Endothelial cell (in vitro differentiated cells): ENCODE measurements at places on chromosomes 7 and 10.

- DNase-seq = no peak
Observed at GRCh38 chr10:85293483-85293882, 965.1 kb downstream of the CCSER2 start.

DNA sequence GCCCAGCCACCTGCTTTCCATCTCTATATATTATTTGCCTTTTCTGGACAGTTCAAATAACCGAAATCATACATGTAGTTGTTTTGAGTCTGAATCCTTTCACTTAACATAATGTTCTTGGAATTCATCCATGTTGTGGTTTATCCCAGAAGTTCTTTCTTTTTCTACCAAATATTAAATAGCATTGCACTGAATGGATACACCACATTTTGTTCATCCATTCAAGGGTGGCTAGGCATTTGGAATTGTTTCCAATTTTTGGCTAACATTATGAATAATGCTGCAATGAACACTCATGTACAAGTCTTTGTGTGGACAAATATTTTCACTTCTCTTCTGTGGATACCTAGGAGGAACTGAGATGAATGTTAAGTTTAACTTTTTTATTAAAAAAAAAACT is 18.0 kb downstream of the DNAJC1 start:
- no peak for DNase-seq

GRCh38 chr10:20954519-20954918 is 57.4 kb upstream of the NEBL start:
- DNase-seq = no peak

- no peak for DNase-seq
Observed at GRCh38 chr7:36513393-36513792, 123.7 kb downstream of the ANLN start.

DNA sequence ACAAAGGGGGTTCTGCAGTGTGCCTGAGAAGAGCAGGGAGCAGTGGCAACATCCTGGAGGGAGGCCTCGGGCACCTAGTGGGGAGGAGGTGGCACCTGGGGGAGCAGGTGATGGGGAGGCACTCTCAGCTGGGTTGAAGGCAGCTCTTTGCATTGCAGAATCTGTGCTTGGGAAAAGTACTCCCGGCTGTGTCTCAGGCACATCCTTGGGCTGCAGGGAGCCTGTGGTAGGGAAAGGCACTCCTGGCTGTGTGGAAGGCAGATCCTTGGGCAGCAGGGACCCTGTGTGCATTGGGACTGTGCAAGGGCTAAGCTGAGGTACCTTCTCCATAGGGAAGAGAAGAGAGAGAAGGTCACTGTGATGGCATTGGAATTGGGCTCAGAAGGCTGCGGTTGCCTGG is 52.8 kb upstream of the ANTXRL start:
- DNase-seq = peak; percentile 1

DNA sequence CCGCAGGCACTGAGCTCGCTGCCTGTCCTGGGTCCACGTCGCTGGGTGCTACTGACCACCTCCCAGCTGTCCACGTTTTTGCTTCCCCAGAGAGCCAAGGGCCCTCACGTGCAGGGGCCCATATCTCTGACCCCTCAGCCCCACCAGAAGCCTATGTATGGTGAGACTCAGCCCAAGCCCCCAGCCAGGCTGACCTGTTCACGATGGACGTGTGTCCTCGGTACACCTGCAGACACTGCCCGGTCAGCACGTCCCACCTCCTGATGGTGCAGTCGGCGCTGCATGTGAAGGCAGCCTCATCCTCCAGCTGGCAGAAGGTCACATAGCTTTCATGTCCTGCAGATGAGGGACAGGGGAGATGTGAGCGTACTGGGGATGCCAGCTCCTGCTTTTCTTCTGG is 9.9 kb downstream of the WDR86 start:
- DNase-seq = no peak

DNA sequence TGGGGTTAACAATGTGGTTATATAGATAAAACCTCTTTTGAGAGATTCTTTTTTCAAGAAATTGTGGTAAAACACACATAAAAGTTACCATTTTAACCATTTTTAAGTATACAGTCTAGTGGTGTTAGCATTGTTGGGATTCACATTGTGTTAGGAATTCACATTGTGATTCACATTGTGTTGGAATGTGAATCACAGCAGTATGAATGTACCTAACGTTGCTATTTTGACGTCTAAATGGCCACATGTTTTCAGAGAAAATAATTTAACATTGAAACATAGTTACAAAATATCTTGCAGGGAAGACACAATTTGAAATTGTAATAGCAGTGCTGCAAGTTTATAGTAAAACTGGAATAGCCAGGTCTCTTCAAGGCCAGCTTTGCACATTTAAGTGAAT is 129.0 kb downstream of the BICC1 start:
- DNase-seq = no peak

- peak; percentile 41 for DNase-seq
Observed at GRCh38 chr7:157432541-157432956, 95.7 kb downstream of the DNAJB6 start.

GRCh38 chr10:59582058-59582457 is 127.6 kb downstream of the SLC16A9 start:
- DNase-seq = no peak

DNA sequence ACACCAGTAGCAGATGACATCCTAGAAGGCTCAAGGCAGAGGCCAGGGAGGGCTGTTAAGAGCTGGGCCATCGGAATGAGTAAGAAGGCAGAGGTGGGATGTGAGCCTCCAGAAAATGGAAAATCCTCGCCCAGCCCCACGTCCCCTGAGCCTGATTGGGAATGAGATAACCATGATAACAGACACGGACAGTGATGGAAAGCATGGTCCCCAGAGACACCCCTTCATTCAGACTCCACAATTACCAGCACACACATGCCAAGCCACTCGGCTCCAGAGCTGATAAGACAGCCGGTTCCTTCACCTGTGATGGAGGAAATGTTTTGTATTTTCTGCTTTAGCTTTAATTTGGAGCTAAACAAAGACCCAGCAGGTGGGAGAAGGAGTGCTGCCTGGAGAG is 106.0 kb downstream of the GRID1 start:
- no peak for DNase-seq

GRCh38 chr7:142642316-142642715 is 107.0 kb upstream of the PRSS1 start:
- no peak for DNase-seq

GRCh38 chr7:1018334-1018695 is 26.0 kb upstream of the GPR146 start:
- DNase-seq = no peak

- no peak for DNase-seq
Observed at GRCh38 chr10:78771260-78771659, 297.5 kb upstream of the ZMIZ1 start.

GRCh38 chr10:114714281-114714741 is 56.2 kb upstream of the ABLIM1 start:
- no peak for DNase-seq

DNA sequence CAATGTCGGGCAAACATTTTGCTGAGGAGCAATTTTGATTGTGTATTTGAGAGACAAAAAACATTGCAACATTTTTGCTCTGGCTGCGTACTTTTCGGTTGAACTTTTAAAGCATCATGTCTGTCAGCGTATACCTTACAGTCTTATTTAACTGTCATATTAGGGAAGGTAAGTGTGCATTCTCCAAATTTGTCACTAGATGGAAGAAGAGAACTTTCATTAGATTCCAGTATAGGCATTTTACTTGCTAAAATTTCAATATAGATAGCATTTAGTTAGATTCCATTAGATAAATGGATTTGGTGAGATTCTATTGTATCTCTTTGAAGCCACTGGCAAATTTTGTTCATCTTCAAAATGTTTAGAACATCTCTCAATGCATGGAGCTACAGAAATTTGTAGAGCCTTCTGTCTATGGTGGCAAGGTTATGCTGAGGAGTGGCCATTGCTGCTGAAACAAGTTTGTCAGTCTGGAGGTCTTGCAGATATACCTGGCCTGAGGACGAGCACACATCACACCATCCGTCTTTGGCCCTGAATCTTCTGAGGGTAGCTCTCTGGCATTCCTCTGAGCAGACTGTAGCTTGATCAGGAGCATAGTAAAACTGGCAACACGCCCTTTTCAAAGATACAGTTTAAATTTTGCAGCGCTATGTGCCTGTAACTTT is 437.5 kb upstream of the MBL2 start:
- DNase-seq = no peak

DNA sequence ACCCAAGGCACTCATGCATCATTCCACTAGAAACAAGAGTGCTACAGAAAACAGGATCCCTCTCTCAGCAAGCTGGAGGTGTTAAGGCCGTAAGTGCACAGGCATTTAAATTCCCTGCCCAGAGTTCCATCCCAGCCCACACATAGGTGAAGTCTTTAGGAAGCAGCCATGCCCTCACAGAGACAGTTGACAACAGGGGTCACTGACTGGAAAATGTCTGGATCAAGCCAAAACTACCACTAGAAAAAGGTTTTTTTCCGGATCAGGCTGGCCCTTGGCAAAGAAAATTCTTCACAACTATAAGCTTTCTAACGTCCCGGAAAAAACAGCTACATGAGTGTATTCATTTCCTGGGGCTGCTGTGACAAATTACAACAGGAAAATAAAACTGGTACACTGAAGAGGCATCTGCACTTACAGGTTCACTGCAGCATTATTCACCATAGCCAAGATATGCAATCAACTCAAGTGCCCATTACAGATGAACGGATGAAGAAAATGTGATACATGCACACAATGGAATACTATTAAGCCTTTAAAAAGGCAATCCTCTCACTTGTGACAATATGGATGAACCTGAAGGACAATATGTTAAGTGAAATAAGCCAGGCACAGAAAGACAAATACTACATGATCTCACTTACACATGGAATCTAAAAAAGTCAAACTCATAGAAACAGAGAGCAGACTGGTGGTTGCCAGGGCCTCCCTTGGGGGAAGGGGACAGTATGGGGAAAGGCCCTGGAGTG is 52.5 kb downstream of the SLC25A13 start:
- DNase-seq = no peak

GRCh38 chr10:124006526-124006925 is 86.9 kb downstream of the CHST15 start:
- DNase-seq = no peak

DNA sequence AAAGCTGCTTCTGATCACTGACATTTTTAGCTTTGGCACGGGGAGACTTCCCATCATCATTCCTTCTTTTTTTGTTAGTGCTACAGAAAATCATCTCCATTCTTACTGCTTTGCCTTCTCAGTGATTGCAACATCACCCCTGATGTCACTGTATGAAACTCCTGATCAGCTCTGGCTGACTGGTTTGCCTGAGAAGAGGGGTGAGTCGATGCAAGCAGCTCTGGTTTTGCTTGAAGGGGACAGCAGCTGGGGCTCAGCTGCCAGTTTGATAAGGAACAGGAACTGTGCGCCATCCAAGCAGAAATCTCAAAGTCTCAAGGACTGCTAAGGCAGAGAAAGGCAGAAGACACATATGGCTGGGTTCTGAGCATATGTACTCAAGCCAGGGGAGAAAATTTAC is 808.5 kb upstream of the CELF2 start:
- no peak for DNase-seq

DNA sequence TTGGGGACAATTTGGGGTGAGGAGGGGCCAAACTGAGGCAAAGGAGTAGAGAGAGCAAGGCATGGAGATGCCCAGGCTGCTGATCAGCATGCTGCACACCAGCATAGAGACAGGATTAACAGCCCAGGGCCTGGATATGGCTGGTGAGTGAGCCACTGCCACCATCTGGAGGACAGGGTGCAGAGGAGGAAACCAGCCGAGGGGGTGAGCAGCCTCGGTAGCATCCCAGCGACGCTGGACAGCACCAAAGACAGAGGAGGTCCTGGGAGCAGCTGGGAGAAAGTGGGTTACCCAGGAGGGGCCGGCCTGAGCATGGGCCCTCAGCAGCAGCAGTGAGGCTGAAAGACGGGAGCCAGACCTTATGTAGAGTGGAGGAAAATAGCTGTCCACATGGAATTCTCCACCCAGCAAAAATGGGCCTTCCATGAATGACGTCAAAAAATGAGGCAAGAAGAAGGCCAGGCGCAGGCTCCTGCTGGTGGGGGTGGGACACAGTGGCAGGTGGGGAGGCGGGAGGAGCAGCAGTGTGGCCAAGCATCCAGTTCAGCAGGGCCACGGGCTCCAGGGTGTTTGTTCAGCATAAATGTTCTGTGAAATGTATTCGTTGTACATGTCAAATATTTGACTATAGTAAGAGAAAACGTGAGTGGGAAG is 16.7 kb downstream of the RET start:
- no peak for DNase-seq

DNA sequence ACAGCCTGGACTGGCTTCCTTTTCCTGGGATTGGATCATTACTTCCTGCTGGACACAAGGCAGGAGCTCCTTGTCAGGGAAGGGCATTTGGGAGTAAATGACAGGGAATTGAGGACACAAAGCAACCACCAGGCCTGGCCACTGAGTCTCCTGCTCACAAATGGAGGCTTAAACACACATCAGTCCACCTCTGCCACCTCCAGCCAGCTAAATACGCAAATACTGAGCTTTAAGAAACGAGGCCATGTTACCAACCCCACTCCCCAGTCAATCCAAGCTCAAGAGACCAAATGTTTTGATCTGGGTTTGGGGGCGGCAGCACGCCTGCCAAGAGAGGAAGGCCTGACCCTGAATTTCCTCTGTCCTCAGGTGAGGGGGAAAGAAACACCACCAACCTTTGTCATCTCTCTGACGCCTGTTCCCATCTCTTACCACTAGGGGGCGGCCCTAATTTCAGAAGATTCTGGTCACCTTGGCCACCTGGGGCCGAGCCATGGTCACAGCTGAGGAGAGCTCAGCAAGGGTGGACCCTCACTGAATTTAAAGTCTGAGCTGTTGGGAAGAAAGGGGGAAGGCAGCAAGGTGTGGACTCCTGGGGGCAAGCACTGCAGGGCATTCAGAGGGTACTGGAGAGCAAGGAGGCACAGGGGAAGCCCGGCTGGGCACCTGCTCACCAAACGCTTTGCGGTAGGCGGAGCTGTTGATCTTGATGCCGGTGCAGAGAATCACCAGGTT is 16.5 kb downstream of the AIFM2 start:
- DNase-seq = peak; percentile 61

GRCh38 chr10:71957546-71958275 is 6.5 kb upstream of the CHST3 start:
- no peak for DNase-seq

DNA sequence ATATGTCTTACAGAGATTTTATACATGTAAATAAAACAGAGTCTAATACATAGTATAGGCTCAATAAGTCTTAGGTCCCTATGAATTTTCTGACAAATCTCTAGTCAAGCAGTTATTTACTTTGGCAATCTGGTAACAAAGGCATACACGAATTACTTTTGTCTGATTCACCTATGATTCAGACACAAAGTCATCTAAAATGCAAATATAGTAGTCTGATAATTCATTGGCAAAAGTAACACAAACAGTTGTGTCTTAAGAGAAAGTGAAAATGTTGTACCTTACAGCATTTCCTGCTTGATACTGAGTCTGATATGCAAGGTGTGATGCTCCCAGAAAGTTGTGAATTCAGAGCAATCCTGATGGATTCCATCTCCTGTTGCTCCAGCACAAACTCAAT is 209.4 kb upstream of the PRSS1 start:
- no peak for DNase-seq

- DNase-seq = no peak
Observed at GRCh38 chr7:51587604-51588003, 271.0 kb upstream of the COBL start.

DNA sequence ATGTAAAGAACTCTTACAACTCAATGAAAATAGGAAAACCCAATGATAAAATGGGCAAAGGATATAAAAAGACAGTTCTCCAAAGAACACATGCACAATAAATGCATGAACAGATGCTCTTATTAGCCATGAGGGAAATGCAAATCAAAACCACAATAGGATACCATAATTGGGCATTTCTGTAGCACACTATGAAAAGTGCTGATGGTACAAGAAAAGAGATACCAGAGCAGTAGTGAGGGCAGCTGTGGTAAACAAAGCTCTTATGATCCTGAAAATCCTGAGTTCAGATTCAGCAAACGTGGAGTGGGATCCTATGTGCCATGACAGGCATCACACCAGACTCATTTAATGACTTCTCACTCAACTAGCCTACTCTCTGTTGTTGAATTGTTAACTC is 96.7 kb upstream of the SLC25A13 start:
- no peak for DNase-seq
